Bone marrow (tissue), 2 donors: ENCODE measurements at places on chromosomes 1 and 21.

GRCh38 chr1:48493041-48493440 is 21.0 kb upstream of the SPATA6 start:
- DNase-seq, result no peak

DNA sequence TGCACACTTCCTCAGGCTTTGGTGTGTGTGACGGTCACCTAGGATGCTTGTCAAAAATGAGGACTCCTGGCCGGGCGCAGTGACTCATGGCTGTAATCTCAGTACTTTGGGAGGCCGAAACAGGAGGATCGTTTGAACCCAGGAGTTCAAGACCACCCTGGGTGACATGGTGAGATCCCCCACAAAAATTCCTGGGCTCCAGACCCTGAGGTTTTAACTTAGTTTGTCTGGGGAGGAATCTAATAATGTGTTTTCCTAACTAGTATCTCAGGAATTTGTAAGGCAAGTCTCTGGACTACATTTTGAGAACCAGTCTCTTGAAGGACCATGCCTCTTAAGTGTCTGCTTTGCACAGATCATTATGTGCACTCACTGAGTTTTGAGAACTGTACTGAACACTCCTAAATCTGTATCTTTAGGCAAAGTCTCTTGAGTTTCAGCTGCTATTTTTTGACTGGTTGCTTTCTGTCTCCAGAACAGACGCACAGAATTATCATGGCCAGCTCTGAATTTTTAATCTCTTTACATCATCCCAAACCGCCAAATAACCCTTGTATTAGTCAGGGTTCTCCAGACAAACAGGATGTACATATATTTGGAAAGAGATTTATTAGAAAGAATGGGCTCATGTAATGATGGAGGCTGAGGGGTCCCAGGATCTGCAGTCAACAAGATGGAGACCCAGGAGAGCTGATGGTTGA is 45.5 kb upstream of the VANGL1 start:
- DNase-seq, result no peak

GRCh38 chr1:1356796-1357401 is 1.5 kb downstream of the MXRA8 start:
- no peak for DNase-seq

GRCh38 chr1:50419192-50419906 is 3.9 kb downstream of the DMRTA2 start:
- DNase-seq, result no peak

- no peak for DNase-seq
These were observed 102.2 kb upstream of the JUN start for GRCh38 chr1:58885998-58886397.

GRCh38 chr1:222048094-222048595 is 306.3 kb upstream of the DUSP10 start:
- DNase-seq, result peak; percentile 44

DNA sequence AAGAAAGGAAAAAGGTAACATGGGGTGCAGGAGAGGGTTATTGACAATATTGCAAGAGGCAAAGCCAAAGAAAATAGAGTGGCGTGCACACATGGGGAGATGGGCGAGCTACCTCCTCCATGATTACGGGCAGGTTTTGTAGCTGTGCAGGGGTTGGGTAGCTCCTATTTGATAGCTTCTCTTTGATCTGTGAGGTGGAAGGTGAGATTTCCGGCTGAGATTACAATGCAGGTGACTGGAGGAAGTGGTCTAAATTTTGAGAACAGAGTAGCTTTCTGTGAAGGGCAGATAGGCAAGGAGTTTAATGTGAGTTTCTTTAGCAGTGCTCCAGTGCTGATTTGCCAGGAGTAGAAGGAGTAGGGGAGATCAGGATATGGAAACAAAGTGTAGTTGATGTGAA is 263.4 kb downstream of the PLA2G4A start:
- DNase-seq, result no peak
